ENCODE measurements at places on chromosomes 11 and 22.

- no peak for DNase-seq
These were observed 4.9 kb upstream of the TMEM132A start for GRCh38 chr11:60919320-60919719.

GRCh38 chr22:22025320-22026156 lies 43.0 kb upstream of the TOP3B start:
- DNase-seq, result no peak

DNA sequence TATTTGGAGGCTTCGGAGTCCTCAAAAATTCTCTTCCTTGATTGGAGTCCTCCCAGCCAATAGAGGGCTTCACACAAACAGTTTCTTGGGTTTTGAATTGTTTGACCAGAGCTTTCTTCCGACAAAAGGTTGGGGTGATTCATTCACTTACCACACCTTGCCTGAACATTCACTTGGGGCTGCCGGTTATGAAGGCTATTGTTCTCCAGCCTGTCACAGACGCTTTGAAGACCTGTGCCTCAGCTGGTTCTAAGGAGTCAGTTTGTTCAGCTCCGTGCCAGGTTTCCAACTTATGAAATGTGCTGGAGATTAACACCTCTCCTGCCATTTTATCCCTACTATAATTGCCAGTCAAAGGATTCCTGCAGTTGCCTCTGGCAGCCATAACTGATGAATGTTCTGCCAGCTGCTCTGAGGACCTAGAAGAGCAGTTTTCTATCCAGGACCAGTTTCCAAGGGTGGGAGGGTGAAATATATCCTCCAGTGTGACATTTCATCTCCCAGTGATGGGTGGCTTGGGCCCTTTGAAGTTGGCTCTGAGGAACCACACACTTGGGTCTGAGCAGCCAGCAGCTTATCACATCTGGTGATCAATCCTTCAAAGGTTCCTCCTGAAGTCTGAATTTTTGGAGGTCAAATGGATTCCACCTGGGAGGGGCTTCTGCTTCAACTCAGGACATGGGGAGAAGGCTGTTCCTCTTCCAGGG lies 31.4 kb downstream of the LIMK2 start:
- no peak for DNase-seq

DNA sequence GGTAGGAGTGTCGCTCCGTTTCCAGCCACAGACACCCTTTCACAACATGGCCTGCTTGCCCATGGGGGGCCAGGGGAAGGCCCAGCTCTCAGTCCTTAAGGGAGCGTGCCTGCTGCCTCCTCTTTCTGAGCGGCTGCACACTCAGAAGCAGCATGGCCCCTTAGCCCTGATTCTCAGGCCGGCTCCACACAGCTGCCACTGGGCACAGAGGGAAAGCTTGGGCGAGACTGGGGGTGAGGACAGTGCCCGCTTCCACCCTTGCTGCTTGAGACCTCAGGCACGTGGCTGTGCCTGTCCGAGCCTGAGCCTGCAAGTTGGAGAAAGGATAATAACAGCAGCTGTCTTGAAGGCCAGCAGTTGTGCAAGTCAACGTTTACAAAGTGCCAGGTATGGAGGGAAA lies 416.3 kb downstream of the SHANK2 start:
- DNase-seq, result no peak

DNA sequence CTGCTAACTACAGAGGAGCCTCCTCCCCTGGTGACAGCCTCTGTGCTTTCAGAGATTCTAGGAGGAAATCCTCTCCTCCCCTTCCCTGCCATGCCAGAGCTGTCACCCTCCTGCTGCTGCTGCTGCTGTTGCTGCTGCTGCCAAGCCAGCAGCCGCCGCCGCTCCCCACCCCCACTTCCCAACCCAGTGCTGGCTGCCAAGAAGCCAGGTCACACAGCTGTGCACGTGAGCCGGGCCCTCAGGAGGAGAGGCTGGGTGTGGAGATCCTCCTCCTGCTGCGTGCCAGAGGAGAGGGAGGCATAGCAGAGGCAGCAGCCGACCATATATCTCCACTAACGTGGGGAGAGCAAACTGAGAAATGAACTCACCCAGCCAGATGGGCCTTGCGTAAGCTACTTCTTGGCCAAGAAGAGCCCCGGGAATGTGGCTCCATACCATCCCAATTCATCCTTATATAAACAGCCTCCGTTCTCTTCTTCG lies 12.4 kb downstream of the CRY2 start:
- no peak for DNase-seq

DNA sequence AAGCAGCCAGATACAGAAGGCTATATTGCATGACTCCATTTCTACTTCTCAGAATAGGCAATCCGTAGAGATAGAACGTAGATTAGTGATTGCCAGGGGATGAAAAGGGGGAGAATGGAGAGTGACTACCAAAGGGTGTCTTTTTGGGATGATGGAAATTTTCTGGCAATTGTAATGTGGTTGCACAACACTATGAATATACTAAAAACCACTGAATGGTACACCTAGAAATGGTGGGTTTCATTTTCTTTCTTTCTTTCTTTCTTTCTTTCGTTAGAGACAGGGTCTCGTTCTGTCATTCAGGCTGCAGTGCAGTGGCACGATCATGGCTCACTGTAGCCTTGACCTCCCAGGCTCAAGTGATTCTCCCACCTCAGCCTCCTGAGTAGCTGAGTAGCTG lies 54.4 kb downstream of the BID start:
- no peak for DNase-seq

DNA sequence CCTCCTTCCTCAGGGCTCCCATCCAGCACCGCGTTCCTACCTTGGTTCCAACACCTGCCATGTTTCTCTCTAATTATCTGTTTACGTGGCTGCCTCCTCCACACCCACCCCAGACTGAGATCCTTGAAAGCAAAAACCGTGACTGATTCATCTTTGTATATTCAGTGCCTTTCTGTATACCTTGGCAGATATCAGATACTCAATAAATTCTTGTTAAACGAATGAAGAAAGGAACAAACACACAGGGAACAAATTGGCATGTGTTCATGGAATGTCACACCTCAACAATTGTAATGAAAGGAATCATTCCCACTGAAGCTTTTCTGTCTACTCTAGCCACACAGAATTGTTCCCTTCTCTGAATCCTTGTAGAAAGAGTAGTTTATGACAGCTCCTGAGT lies 20.4 kb upstream of the LRRC55 start:
- DNase-seq, result no peak

DNA sequence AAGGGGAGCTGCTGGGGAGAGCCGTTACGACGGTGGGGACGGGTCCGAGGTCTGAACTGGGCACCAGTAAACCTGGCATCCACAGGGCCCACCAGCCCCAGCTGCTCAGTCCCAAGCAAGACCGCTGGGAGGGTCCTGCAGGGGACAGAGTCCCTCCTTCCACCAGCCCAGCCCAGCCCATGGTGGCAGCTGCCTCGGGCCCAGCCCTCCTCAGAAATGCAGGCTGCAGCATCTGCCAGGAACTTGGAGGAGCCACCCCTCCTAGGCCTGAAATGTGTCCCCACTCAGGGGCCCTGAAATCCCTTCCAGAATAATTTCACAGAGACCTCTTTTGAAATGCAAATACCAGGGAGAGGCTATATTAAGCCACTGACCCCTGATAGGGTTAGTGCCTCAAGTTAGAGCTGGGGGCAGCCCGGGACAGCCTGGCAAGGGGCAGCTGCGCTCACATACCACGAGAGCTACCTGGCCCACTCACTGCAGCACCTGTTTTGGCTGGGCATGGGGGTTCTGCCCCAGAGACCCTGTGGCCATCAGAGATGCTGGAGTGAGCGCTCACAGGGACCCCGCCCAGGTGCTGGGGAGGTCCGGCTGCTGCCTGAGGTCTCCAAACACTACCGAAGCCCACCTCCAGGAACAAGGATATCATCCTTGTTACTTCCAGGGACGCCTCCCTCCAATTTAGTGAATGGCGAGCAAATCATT lies 53.1 kb downstream of the CELSR1 start:
- DNase-seq, result no peak

Measured in activated naive CD4-positive, alpha-beta T cell treated with anti-CD3 and anti-CD28 coated beads for 36 hours (primary cell).